ENCODE measurements at places on chromosomes 16 and 17. TPM values are rescaled to one million over a fixed set of nuclear protein-coding genes. Genes with fewer than 3 reads are reported as not detected.

Gene USP43
- total RNA-seq: 4.5 TPM

Gene CES5A
- not detected for total RNA-seq

DNA sequence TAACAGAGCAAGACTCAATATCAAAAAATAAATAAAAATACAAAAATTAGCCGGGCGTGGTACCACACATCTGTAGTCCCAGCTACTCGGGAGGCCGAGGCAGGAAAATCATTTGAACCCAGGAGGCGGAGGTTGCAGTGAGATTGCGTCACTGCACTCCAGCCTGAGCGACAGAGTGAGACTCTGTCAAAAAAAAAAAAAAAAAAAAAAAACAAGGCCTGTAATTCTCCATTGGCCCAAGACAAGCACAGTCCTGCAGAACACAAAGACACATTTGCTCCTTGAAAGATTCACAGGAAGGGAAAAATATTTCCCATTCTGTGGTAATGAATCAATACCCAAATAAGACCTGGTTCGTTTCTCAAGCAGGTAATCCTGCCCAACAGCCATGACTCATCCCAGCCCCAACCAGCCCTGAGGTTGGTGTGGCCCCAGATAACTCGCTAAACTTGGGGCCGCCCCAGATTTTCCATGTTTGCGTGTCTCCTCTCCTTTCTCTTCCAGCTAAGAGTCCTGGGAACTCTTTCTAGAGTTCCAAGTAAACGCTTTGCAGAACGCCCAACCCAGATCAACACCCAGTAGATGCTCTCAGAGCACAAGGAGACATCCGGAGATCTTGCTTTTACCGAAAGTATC lies 40.3 kb upstream of the SNN start:
- peak; percentile 19 for DNase-seq

Gene CNTNAP1
- 6.1 TPM for total RNA-seq

Gene GRAPL
- not detected for total RNA-seq

- DNase-seq: no peak
These were observed 56.9 kb upstream of the TEKT3 start for GRCh38 chr17:15398291-15398690.

DNA sequence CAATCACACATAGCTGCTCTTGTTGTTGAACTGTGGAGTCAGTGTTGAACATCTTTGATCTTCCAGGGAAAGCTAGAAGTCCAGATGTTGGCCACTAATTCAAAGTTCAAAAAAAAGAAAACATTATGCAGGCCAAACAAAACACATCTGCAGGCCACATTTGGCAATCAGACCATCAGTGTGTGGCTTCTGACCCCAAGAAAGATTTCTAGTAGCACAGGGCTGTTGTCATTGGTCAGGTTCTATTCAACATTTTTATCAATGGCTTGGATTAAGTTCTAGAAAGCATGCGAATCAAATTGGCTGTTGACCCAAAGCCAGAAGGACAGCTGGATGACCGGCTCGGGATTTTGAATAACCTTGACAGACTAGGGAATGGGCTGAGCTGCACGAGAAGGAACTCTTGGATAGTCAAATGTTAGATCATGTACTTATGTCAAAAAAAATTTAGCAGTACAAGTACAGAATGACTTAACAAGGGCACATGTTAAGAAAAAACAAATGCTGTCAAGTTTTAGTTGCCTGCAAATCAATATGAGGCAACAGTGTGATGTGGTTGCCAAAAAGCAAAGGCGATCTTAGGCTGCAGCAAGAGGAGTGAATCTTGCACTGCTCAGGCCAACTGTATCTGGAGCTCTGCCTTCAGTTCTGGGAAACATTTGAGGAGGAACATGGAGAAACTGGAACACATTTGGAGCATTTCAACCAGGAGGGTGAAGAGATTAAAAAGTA lies 187.6 kb downstream of the RGS9 start:
- DNase-seq: no peak

- no peak for DNase-seq
These were observed 110.1 kb downstream of the NTN1 start for GRCh38 chr17:9131371-9131770.

Gene RTN4RL1
- 7.0 TPM for total RNA-seq

Gene OR2C1
- not detected for total RNA-seq

DNA sequence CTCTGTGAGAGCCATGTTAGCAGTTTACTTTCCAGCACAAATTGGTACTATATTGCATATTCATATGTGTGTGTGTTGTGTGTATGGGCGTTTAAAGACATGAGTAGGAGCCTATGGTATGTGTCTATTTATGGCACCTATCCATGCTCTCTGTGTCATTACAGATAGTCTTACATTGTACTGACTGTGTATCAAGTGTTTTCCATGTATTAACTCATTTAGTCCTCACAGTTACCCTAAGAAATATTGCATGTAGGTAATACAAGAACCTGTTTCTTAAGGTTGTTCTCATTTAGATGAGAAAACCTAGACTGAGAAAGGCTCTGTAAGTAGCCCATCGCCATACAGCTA lies 1.6 kb downstream of the ALG1 start:
- no peak for DNase-seq

Gene VKORC1
- total RNA-seq: 127 TPM

Gene STX1B
- total RNA-seq: 4.1 TPM

- DNase-seq: no peak
These were observed 334.1 kb downstream of the CDH13 start for GRCh38 chr16:82960918-82961317.

Gene TSPAN10
- 0.48 TPM for total RNA-seq

GRCh38 chr16:25235991-25236390 lies 19.2 kb downstream of the AQP8 start:
- DNase-seq: no peak

Gene ODAD4
- total RNA-seq: 0.28 TPM

DNA sequence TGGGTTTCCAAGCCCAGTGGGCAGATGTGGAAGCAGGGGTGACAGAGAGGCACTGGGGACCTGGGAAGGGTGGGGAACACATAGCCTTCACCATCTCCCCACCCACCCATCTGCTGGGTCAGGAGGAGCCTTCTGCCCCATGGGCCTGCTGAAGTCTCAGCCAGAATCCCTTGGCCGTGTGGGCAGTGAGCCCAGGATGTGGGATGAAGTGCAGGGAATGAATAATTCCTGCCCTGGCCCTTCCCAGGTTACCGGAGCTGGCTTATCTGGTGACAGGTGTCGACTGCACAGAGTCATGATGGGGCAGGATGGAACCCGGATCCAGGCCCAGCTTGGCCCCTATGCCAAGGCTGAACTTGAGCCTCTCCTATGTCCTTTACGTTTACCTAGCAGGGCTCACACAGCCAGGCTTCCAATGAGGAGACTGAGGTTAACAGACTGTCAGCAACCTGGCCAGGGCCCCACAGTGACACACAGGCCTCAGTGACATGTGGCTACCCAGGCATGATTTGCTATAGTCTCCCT lies 17.5 kb downstream of the ATP2A3 start:
- DNase-seq: no peak

Gene NOTUM
- total RNA-seq: 2.0 TPM

Gene PRR29
- 0.63 TPM for total RNA-seq

- DNase-seq: no peak
These were observed 425 bp downstream of the SGSH start for GRCh38 chr17:80219763-80220053.

Gene CCL16
- total RNA-seq: not detected

- DNase-seq: no peak
These were observed 236.1 kb upstream of the TNRC6C start for GRCh38 chr17:77722366-77722765.

DNA sequence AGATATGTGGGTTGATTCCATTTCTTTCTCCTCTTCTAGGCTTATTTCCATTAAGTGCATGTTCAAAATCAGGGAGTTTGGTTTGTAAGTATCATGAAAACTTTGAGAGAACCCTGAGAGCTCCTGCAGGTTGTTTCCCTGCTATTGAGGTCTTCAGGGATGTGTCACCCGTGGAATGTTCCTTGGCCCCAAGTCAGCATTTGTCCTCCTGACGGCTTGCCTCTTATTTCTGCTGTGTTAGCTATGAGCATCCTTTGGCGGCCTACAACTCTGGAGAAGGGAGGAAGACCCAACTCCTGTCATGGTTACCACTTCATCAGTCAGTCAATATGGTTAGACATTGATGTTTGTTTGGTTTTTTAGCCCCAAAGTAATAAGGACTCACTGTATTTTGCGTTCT lies 180.8 kb downstream of the FTO start:
- DNase-seq: no peak

- DNase-seq: peak; percentile 21
These were observed 599.4 kb upstream of the CDH5 start for GRCh38 chr16:65767125-65767524.

GRCh38 chr17:7080456-7081041 lies 498 bp upstream of the CLEC10A start:
- DNase-seq: peak; percentile 13

- no peak for DNase-seq
These were observed 34.2 kb downstream of the MPHOSPH6 start for GRCh38 chr16:82135844-82136243.

DNA sequence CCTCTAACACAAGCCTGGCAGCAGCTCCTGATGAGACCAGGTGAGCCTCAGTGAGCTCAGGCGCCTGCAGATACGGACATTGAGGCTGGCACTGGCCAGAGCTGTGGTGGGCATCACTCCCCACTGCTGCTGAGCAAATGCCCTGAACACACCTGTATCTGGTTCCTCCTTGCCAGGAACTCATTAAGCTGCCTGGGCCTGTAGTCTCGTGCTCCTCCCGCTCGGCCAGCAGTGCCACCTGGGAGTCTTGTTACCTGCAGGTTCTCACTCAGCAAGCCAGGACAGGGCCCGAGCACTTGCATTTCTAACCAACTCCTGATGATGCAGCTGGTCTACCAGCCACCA lies 13.3 kb downstream of the EIF4A3 start:
- no peak for DNase-seq

DNA sequence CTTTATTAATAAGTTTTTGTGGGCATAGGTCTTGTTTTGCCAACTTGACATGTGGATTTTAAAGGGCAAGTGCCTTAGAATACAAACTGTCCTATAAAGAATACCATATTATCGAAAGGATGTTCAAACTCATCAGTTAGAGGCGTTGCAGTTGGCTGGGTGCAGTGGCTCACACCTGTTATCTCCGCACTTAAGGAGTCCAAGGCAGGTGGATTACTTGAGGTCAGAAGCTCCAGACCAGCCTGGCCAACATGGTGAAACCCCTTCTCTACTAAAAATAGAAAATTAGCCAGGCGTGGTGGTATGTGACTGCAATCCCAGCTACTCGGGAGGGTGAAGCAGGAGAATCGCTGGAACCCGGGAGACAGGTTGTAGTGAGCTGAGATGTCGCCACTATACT lies 472.0 kb downstream of the WWOX start:
- DNase-seq: no peak

Gene KCNH6
- total RNA-seq: 1.5 TPM

Gene ABCC12
- total RNA-seq: not detected

DNA sequence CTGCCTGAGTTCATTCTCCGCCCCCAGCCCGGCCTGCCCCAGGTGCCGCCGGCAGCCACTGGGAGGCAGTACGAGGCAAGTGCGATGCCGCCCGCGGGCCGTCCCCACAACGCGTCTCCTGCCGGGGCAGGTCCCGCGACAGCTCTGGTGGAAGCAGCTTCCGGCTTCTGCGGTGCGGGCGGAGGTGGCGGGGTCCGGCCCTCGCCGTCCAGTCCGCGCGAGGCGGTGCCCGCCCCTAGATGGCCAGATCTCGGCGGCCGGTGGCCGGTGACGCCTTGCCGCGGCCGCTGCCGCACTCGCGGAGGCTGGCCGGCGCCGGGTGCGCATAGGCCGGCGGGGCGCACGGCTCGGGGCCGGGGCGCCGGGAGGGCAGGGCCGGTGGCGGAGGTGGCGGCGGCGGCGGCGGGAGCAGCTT lies 1.8 kb downstream of the GJD3 start:
- peak; percentile 96 for DNase-seq

Gene EEF2KMT
- total RNA-seq: 38.0 TPM

DNA sequence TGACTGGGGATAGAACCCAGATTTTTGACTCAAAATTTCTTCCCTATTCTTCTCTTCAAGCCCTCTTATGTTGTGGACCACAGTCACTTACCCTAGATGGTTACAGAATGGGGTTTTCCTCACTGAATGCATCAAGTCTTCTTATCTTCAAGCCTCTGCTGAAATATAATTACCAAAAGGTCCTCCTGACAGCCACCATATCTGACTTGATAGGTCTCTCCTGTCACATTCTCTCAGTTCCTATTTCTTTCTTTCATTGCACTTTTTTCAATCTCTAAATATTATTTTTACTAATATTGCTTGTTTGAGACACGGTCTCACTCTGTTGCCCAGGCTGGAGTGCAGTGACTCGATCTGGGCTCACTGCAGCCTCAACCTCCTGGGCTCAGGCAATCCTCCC lies 1.1 kb upstream of the COPZ2 start:
- no peak for DNase-seq

DNA sequence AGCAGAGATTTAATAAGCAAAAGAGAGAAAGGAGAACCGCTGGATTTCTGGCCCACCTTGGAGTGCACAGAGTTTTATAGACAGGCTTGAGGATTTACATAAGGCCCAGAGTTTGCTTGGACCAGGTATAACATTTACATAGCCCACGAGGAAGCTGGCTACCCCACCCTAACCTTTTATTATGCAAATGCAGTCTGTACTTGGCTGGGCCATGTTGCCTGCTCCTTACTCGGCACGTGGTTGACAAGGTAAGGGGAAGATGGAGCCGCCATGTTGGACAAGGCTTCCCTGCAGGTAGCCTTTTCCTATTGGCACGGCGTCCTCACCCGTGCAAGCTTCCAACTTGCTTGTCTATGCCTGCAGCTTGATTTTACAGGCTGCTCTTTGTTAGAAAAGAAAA lies 35.2 kb upstream of the HS3ST3A1 start:
- no peak for DNase-seq

GRCh38 chr16:86087011-86087895 lies 188.3 kb downstream of the IRF8 start:
- DNase-seq: no peak

Gene HLF
- total RNA-seq: 0.55 TPM

GRCh38 chr17:39928858-39929645 lies 1.5 kb downstream of the LRRC3C start:
- no peak for DNase-seq

DNA sequence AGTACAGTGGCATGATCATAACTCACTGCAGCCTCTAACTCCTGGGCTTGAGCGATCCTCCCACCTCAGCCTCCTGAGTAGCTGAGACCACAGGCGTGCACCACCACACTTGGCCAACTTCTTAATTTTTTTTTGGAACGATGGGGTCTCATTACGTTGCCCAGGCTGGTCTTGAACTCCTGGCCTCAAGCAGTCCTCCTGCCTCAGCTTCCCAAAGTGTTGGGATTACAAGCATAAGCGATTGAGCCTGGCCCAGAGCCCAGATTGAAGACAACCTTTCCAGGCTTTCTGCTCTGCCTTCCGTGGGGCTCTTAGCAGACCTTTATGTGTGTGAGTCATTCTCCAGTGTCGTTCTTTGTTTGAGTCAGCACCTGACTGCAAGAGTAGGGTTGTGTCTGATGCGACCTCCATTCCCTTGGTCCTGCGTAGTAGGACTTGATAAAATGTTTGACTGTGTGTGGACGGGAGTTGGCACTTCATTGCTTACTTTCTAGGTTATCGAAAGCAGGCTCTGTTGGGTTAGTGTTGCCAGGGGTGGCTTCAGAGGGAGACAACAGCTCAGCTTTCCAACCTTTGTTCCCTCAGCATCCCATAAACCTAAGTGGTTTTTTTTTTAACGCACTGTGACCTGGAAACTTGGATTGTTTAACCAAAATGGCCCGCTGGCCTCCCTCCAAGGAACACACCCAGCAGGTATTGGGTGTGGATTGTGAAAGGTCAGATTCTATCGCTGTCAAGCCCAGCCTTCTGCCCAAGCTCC lies 26.4 kb downstream of the EEF2K start:
- DNase-seq: no peak
